ENCODE measurements at places on chromosomes 11 and 22. TPM values are rescaled to one million over a fixed set of nuclear protein-coding genes. Genes with fewer than 3 reads are reported as not detected.

- no peak for DNase-seq
- no peaks in the 10 kb centered on the region for H3K36me3 ChIP-seq
- no peaks in the 10 kb centered on the region for H3K4me1 ChIP-seq
- no peaks in the 10 kb centered on the region for H3K27me3 ChIP-seq
- H3K4me3 ChIP-seq = no peak overlapping the region
Observed at GRCh38 chr11:112606656-112607055, 346.0 kb upstream of the PLET1 start.

DNA sequence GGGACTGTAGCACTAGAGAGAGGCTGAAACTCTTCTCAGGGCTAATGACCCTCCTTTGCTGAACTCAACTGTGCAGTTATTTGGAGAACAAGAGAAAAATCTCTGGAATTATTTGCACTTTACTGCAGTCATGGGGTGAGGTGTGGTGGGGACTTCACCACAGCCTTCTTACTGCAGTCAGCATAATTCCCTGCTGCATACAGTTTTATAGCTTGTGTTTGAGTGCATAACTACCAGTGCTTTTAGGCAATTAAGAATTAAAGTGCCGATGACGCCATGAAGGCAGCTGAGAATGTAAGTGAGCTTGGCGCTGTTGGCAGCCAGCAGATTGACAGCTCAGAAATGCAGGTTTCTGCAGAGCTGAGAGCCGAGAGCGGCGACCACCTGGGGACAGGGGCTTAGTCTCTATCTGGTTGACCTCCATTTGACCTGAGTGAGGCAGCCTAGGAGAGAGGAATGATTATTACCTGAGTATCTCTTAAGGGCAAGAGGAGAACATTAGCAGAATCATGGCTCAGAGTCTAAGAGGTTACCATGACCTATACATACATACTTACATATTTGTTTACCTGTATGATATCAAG lies 830.0 kb downstream of the NTM start:
- H3K27ac ChIP-seq = no peak overlapping the region
- no peaks in the 10 kb centered on the region for H3K27me3 ChIP-seq
- H3K4me3 ChIP-seq = no peak overlapping the region

DNA sequence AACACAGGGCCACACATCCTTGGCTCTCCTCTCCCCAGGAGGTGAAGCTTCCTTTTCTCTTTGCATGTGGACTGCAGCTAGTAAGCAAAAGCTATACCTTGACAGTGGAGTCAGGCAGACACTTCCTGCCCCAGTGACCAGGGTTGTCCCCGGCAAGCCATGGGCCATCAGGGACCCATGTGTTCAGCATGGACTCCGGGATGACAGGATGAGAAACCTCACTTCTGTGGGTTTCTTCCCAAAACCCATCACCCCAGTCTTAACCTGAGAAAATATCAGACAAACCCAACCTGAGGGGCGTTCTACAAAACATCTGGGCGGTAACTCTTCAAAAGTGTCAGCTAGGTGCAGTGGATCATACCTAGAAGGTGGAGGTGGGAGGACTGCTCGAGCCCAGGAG lies 40.2 kb downstream of the GNB1L start:
- peaks cover 4% of the 10 kb centered on the region for H3K4me1 ChIP-seq
- no peak overlapping the region for H3K27ac ChIP-seq
- DNase-seq = no peak
- no peaks in the 10 kb centered on the region for H3K27me3 ChIP-seq
- no peaks in the 10 kb centered on the region for H3K36me3 ChIP-seq
- H3K4me3 ChIP-seq = no peak overlapping the region

DNA sequence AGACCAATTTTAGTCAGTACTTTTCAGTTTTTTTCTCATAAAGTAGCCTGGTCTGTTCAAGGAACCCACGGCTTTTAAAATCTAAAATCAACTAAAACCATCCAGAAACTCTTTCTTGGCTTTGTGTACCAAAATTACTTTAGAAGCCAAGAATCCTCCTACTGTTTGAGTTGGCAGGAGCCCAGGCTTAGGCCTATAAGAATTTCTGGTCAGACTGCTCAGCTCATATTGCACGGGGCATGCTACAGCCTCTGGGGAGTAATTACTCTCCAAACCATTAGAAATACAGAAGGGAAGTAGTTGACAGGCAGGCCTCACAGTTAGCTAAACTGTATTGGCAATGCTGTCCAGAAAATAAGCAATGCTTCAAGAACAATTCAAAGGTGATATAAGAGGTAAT lies 1862.9 kb upstream of the RAG2 start:
- H3K4me1 ChIP-seq = no peaks in the 10 kb centered on the region
- DNase-seq = no peak
- no peak overlapping the region for H3K4me3 ChIP-seq
- no peaks in the 10 kb centered on the region for H3K27me3 ChIP-seq

GRCh38 chr11:70078095-70078780 lies at the start of gene ANO1:
TSS of gene ANO1 (plus strand) at chr11:70078317. CDS start at chr11:70078607, 290 bp downstream.
- no peak for DNase-seq
- no peaks in the 10 kb centered on the region for H3K27me3 ChIP-seq
- H3K4me3 ChIP-seq = peak within 1 kb of the TSS; percentile 22
- H3K36me3 ChIP-seq = no peaks in the 10 kb centered on the region
- no peak within 1 kb of the TSS for H3K27ac ChIP-seq

GRCh38 chr11:128848815-128849455 lies 18.2 kb downstream of the KCNJ1 start:
- no peak overlapping the region for H3K27ac ChIP-seq
- no peaks in the 10 kb centered on the region for H3K4me1 ChIP-seq
- no peaks in the 10 kb centered on the region for H3K36me3 ChIP-seq
- H3K4me3 ChIP-seq = no peak overlapping the region
- no peaks in the 10 kb centered on the region for H3K27me3 ChIP-seq

DNA sequence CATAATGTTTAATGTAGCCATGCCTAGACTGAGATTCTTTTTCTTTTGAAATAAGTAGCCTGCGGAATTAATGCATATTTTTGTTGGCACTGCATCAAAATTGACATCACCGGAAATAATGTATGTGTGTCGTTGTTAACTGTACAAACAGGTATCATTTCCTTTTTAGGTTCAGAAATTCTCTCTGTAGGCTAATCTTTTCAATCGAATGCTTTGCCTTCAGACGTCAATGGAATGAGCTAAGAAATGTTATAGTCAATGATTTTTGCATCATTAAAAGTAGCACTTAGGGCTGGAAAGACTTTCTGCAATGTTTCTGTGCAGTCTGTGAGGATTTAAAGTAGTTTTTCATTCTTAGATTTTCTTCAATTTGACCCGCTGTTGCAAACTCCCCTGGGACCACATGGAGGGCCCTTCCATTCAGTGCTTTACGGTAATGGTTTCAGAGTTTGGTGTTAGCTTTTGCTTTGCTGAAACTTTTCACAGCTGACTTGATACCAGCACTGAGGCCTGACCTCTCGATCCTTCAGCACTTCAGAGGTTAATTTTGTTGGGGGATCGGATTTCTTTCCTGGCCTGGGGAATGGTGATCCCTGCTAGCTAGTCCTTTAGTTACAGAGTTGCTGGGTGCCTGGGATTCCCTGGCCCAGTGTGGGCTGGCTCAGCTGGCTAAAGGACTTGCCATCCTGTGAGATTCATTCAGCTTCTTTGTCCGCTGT lies 137.8 kb downstream of the DBX1 start:
- peaks cover 56% of the 10 kb centered on the region for H3K4me1 ChIP-seq
- no peaks in the 10 kb centered on the region for H3K27me3 ChIP-seq
- no peaks in the 10 kb centered on the region for H3K36me3 ChIP-seq
- H3K4me3 ChIP-seq = peak overlapping the region; percentile 23

DNA sequence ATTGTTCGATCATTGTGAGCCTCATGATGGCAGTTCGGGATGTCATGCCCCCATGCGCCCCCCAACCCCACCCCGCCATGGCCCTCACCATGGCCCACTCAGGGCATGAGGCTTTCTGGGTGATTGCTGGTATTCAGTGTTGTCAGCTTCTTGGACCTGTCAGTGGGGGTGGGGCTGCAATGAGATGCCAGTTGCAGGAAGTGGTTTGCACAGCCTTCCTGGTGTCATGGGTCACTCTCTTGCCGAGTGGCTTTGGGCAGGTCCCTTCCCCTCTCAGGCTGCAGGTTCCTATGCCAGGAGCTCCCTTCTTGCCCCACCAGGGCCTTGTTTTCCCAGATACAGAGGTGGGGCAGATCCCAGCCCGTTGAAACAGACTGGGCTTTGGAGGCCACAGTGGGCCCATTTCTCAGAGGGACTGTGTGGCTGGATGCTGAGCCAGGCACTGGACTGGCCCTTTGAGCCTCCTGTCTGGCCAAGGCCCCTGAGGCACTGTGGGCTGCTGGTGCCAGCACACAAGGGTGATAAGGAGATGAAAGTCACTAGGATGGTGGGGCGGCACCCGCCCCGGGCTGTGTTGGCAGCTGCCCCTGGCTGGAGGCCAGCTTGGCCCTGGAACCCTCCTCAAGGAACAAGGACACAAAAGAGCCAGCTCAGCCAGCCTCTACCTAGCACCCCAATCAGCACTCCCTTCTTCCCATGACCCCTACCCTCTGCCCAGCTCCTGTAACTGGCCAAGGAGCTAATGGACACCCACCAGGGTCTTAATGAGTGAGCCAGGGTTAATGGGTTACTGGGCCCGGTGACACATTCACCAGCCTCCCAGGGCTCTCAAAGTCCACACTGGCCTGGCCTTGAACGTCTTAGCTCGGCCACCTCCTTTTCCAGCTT lies 1.5 kb upstream of the GGT1 start:
- H3K4me3 ChIP-seq = no peak overlapping the region
- no peaks in the 10 kb centered on the region for H3K27me3 ChIP-seq
- no peak for DNase-seq

DNA sequence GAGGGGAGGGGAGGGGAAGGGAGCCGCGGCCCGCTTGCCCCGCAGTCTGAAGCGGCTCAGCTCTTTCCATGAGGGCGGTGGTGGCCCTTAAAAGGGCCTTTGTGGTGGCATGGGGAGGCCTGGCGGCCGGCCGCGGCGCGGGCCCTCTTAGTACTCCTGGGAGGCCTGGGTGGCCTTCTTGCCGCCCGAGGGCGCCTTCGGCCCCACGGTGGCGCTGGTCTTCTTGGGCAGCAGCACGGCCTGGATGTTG lies 6.9 kb downstream of the DPAGT1 start:
- H3K27me3 ChIP-seq = no peaks in the 10 kb centered on the region
- H3K36me3 ChIP-seq = peaks cover 16% of the 10 kb centered on the region
- peak overlapping the region; percentile 93 for H3K4me3 ChIP-seq
- peaks cover 21% of the 10 kb centered on the region for H3K4me1 ChIP-seq
- DNase-seq = no peak
- H3K27ac ChIP-seq = peak overlapping the region; percentile 96

- DNase-seq = no peak
- no peak overlapping the region for H3K4me3 ChIP-seq
- H3K36me3 ChIP-seq = peaks cover 8% of the 10 kb centered on the region
- H3K27ac ChIP-seq = peak overlapping the region; percentile 13
- H3K27me3 ChIP-seq = no peaks in the 10 kb centered on the region
- peaks cover 10% of the 10 kb centered on the region for H3K4me1 ChIP-seq
Observed at GRCh38 chr11:9825315-9825714, 161.4 kb downstream of the SWAP70 start.

- H3K27me3 ChIP-seq = no peaks in the 10 kb centered on the region
- no peak for DNase-seq
- H3K36me3 ChIP-seq = no peaks in the 10 kb centered on the region
- peaks cover 68% of the 10 kb centered on the region for H3K4me1 ChIP-seq
Observed at GRCh38 chr22:24578355-24579257, 14.3 kb downstream of the LRRC75B start.

- H3K27ac ChIP-seq = peak overlapping the region; percentile 30
- H3K27me3 ChIP-seq = no peaks in the 10 kb centered on the region
- H3K4me3 ChIP-seq = no peak overlapping the region
- no peak for DNase-seq
- no peaks in the 10 kb centered on the region for H3K4me1 ChIP-seq
Observed at GRCh38 chr11:14184028-14184940, 174.7 kb downstream of the RRAS2 start.

DNA sequence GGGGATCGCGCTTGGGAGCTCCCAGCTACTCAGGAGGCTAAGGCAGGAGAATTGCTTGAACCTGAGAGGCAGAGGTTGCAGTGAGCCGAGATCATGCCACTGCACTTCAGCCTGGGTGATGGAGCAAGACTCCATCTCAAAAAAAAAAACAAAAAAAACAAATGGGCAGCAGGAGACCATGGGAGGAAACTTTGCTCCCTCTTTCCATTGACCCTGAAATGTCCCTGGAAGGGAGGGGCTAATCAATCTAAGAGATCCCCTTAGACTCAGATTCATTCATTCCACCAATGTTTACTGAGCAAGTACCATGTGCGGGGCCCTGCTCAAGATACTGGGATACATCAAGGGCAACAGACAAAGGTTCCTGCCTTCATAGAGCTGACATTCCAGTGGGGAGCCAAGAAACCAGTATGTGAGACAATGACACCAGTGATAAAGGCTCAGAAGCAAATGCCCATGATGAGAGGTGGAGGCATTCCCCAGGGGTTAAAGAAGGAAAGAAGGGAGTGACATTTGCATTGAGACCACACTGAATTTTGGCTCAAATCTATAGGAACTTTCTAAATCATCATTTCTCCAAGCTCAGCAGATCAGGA lies 37.7 kb upstream of the TFIP11 start:
- H3K27me3 ChIP-seq = no peaks in the 10 kb centered on the region
- no peak overlapping the region for H3K27ac ChIP-seq
- no peak overlapping the region for H3K4me3 ChIP-seq
- H3K36me3 ChIP-seq = no peaks in the 10 kb centered on the region
- peaks cover 17% of the 10 kb centered on the region for H3K4me1 ChIP-seq

DNA sequence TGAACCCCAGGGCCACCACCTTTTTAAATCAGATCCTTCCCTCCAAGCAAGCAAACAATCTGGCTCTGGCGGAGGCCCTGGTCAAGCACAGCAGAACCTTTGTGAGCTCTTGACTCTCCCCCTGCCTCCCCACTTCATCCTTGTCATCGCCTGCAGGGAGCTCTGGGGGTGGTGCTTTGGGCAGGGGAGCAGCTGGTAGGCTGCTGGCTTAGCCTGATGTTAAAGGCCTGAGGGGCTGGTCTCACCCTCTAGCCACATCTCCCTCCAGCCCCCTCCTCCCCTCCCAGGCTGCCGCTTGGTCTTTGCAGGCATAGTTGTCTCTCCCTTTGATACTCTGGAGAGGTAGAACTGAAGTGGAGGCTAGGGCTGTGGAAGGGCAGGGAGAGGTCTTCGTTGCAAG lies 50.9 kb downstream of the THAP12 start:
- H3K4me1 ChIP-seq = no peaks in the 10 kb centered on the region
- no peak overlapping the region for H3K27ac ChIP-seq
- no peaks in the 10 kb centered on the region for H3K27me3 ChIP-seq

GRCh38 chr11:65778901-65779668 lies 1.7 kb downstream of the AP5B1 start:
- no peaks in the 10 kb centered on the region for H3K27me3 ChIP-seq
- H3K27ac ChIP-seq = peak overlapping the region; percentile 88
- peaks cover 41% of the 10 kb centered on the region for H3K4me1 ChIP-seq
- H3K4me3 ChIP-seq = peak overlapping the region; percentile 79

GRCh38 chr11:93520726-93521509 lies 22.3 kb downstream of the SMCO4 start:
- no peak overlapping the region for H3K4me3 ChIP-seq
- no peak overlapping the region for H3K27ac ChIP-seq
- no peaks in the 10 kb centered on the region for H3K4me1 ChIP-seq
- H3K36me3 ChIP-seq = no peaks in the 10 kb centered on the region
- no peak for DNase-seq
- no peaks in the 10 kb centered on the region for H3K27me3 ChIP-seq

GRCh38 chr22:24803064-24803542 lies 2.9 kb upstream of the SGSM1 start:
- no peaks in the 10 kb centered on the region for H3K36me3 ChIP-seq
- DNase-seq = no peak
- H3K27ac ChIP-seq = no peak overlapping the region
- H3K4me3 ChIP-seq = no peak overlapping the region

MISFA gene
- total RNA-seq = not detected

KIF18A gene
- total RNA-seq = 1.7 TPM

ARHGAP42 gene
- 10.1 TPM for total RNA-seq

UBQLN3 gene
- not detected for total RNA-seq
